ENCODE measurements at places on chromosomes 3 and 15.

- DNase-seq = no peak
Observed at GRCh38 chr3:195186041-195186709, 84.8 kb downstream of the XXYLT1 start.

DNA sequence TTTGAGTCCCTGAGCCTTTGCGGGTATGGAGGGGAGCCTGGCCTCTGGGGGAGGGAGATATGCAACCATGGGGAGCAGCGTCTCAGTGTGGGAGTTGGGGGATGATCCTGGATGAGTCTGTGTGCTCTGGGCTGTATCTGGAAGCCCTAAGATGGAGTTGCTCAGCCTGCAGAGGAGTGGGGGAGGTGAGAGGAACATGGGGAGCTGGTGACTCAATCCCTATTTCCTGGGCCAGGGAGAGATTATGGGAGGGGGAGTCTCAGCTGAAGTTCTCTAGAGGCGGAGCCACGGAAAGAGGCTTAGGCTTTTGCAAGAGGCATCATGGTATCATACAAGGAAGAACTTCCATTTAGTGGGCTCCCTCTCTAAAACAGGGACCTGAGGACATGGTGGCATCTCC, 59.5 kb upstream of the TMEM115 start:
- DNase-seq = no peak

- DNase-seq = no peak
Observed at GRCh38 chr3:171028025-171028778, 1.7 kb upstream of the SLC2A2 start.

DNA sequence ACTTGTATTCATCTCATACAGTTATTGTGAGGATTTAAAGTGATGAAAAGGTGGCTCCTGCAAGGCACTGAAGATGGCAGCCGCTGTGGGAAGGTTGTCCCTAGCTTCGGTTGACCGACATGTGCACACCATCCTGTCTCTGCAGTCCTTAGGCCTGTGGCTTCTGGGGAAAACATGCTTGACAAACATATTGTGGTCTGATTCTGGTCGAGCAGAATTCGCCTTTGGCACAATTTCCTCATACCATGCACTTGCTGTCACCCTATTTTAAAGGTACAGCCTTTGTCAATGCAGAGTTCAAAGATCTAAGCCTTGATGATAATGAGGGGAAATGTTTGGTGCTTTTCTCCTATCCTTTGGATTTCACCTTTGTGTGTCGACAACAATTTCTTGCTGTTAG, 50.9 kb downstream of the PRICKLE2 start:
- DNase-seq = no peak

GRCh38 chr3:96813820-96814650, at the start of gene EPHA6:
Gene EPHA6, plus strand, starts transcription at chr3:96814594.
- DNase-seq = no peak
